HFFc6 (cell line): ENCODE measurements at places on chromosomes 13 and 19. TPM values are rescaled to one million over a fixed set of nuclear protein-coding genes. Genes with fewer than 3 reads are reported as not detected.

GRCh38 chr19:2171349-2172145 is 7.8 kb downstream of the DOT1L start:
- H3K36me3 ChIP-seq = peaks cover 10% of the 10 kb centered on the region
- no peak for DNase-seq
- H3K4me1 ChIP-seq = peaks cover 50% of the 10 kb centered on the region
- H3K4me3 ChIP-seq = no peak overlapping the region; the same call in 1 of the 2 replicates

GRCh38 chr13:40994581-40995230 is 24.4 kb downstream of the ELF1 start:
- H3K4me1 ChIP-seq = peaks cover 5% of the 10 kb centered on the region; the same call in 1 of the 2 replicates
- peaks cover 5% of the 10 kb centered on the region for H3K36me3 ChIP-seq
- no peak overlapping the region for H3K4me3 ChIP-seq
- H3K27ac ChIP-seq = no peak overlapping the region
- no peak for DNase-seq
- H3K27me3 ChIP-seq = no peaks in the 10 kb centered on the region; the same call in 1 of the 2 replicates

- H3K27ac ChIP-seq = peak overlapping the region; percentile 93
- H3K27me3 ChIP-seq = no peaks in the 10 kb centered on the region; the same call in 1 of the 2 replicates
- peaks cover 63% of the 10 kb centered on the region for H3K4me1 ChIP-seq
- peak; percentile 31 for DNase-seq
- peaks cover 28% of the 10 kb centered on the region for H3K36me3 ChIP-seq
Observed at GRCh38 chr13:95121516-95121915, 179.7 kb downstream of the ABCC4 start.

GRCh38 chr13:37100731-37101130 is 4.7 kb downstream of the CSNK1A1L start:
- H3K4me3 ChIP-seq = no peak overlapping the region
- H3K27me3 ChIP-seq = no peaks in the 10 kb centered on the region; the same call in 1 of the 2 replicates
- no peaks in the 10 kb centered on the region for H3K36me3 ChIP-seq
- H3K27ac ChIP-seq = no peak overlapping the region
- no peak for DNase-seq
- H3K4me1 ChIP-seq = peaks cover 12% of the 10 kb centered on the region

DNA sequence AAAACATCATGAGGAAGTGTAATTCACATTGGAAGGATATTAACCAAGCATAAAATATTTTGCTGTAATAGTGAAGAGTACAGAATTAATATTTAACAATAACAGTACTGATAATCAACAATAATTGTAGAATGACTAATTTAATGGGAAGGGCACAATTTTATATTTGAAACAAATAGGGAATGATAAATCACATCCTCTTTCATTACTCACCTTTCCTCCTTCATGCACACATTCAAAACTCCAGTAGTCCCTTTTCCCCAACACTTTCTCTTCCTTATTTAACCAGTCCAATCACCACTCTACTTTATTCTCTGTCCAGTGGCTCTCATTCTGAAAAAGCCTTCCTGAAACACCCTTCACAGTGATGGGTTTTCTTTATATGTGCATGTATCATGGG is 110.8 kb upstream of the POSTN start:
- DNase-seq = no peak
- peak overlapping the region; percentile 9; the same call in 1 of the 2 replicates for H3K27ac ChIP-seq
- no peaks in the 10 kb centered on the region; the same call in 1 of the 2 replicates for H3K27me3 ChIP-seq

GRCh38 chr13:30020726-30021312 is 170.4 kb upstream of the UBL3 start:
- peak overlapping the region; percentile 87 for H3K27ac ChIP-seq
- no peaks in the 10 kb centered on the region for H3K36me3 ChIP-seq
- DNase-seq = peak; percentile 48

GRCh38 chr19:33332248-33332647 is 29.9 kb upstream of the CEBPA start:
- H3K36me3 ChIP-seq = no peaks in the 10 kb centered on the region
- no peaks in the 10 kb centered on the region for H3K4me1 ChIP-seq
- H3K27me3 ChIP-seq = peaks cover 29% of the 10 kb centered on the region
- H3K4me3 ChIP-seq = no peak overlapping the region

DNA sequence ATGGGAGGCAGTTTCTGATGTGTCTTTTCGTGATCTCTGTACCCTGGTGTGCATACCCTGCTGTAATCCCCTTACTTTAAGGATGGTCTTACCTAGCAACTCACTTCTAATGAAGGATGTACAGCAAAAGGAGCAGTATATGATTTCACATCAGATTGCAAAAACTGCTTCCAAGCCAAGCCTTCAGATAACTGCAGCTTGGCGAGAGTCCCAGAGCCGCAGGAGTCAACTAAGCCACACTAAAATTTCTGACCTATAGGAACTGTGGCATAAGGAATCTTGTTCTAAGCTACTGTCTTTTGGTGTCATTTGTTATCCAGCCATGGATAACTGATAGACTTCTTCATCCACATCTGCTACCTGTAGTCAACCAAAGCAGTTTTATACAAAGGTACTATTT is 496.7 kb downstream of the GPC6 start:
- peaks cover 11% of the 10 kb centered on the region; the same call in 1 of the 2 replicates for H3K36me3 ChIP-seq
- H3K4me1 ChIP-seq = peaks cover 36% of the 10 kb centered on the region
- H3K27me3 ChIP-seq = peaks cover 1% of the 10 kb centered on the region; the same call in 1 of the 2 replicates
- no peak overlapping the region for H3K4me3 ChIP-seq

- H3K27me3 ChIP-seq = peaks cover 16% of the 10 kb centered on the region
- H3K36me3 ChIP-seq = no peaks in the 10 kb centered on the region
- no peaks in the 10 kb centered on the region for H3K4me1 ChIP-seq
- peak; percentile 25 for DNase-seq
- no peak overlapping the region for H3K4me3 ChIP-seq
- no peak overlapping the region for H3K27ac ChIP-seq
Observed at GRCh38 chr19:33235269-33235995, 9.8 kb upstream of the SLC7A10 start.

Gene ATG4D
- total RNA-seq = 21.7 and 22.1 TPM in 2 replicates

Gene KLF12
- 17.6 to 22.7 TPM (median 19.0 TPM) in 3 replicates for total RNA-seq

Gene WDR88
- total RNA-seq = not detected in 3 replicates
